ENCODE measurements at places on chromosomes 1 and 21.

GRCh38 chr1:222865718-222866117 lies 50.9 kb downstream of the DISP1 start:
- H3K27ac ChIP-seq: no peak overlapping the region
- no peak overlapping the region for H3K4me3 ChIP-seq
- no peak for DNase-seq

DNA sequence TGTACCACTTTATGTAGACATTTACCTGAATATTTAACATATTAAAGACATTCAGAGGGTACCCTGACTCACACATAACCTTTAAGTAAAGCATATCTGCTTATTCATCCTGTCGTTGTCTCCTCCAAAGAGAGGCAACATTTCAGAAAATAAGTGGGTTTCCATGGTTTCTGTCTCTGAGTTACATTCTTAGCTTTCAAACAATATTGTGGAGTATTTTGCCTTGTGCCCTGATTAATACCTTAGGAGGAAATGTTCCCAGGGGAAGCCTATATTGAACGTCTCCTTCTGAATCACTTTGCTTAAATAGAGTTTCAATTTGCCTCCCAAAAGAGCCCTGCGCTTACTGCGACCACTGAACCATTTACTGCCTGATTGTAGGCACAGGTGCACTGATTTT lies 26.1 kb downstream of the PALMD start:
- no peak for DNase-seq
- H3K36me3 ChIP-seq: no peaks in the 10 kb centered on the region
- H3K27me3 ChIP-seq: no peaks in the 10 kb centered on the region

- H3K36me3 ChIP-seq: no peaks in the 10 kb centered on the region
- peak; percentile 33 for DNase-seq
- H3K27me3 ChIP-seq: no peaks in the 10 kb centered on the region
- H3K4me1 ChIP-seq: peaks cover 89% of the 10 kb centered on the region
- no peak overlapping the region for H3K4me3 ChIP-seq
These were observed 7.6 kb downstream of the RSBN1 start for GRCh38 chr1:113804421-113805255.

DNA sequence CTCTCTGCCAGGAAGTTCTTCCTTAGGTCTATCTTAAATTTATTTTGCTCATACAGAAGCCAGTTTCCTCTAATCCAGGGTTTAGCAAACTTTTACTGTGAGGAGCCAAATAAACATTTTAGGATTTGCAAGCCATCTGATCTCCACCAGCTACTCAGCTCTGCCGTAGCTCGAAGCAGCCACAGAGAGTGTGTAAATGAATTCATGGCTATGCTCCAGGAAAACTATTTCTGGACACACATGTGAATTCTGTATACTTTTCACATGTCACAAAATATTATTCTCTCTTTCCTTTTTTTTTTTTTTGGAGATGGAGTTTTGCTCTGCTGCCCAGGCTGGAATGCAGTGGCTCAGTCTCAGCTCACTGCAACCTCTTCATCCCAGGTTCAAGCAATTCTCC lies 13.4 kb upstream of the AGTRAP start:
- no peak overlapping the region for H3K27ac ChIP-seq
- H3K4me3 ChIP-seq: no peak overlapping the region
- no peaks in the 10 kb centered on the region for H3K36me3 ChIP-seq
- DNase-seq: no peak
- H3K27me3 ChIP-seq: no peaks in the 10 kb centered on the region
